ENCODE measurements at places on chromosomes 6 and 20. TPM values are rescaled to one million over a fixed set of nuclear protein-coding genes. Genes with fewer than 3 reads are reported as not detected.

Gene NOTCH4
- total RNA-seq: 0.82 TPM

Gene FILIP1
- total RNA-seq: 0.35 TPM

Gene ANGPT4
- total RNA-seq: not detected

Gene KIF13A
- 42.8 TPM for total RNA-seq

Gene DNAH8
- not detected for total RNA-seq

Gene C6orf15
- not detected for total RNA-seq

Gene CALHM4
- total RNA-seq: not detected

Gene GTSF1L
- not detected for total RNA-seq

Measured in smooth muscle cell of the coronary artery (primary cell).